D341Med (cell line): ENCODE measurements at places on chromosomes 3 and 15.

DNA sequence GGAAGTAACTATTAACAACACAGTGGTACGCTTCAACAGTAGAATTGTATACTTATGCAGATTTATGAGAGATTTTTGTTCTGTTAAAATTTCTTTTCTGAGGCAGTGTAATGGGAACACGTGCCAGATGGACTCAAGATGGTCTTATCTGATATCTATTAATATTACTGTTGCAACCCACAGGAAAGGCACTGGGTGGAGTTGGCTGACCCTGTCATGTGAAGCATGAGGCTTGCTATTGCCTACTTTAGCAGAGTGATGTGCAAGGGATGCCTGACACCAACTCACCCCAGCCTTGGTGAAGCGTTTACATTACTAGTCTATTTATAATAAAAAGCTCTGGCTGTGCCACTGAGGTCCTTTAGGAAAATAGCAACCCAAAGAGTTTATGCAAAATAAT is 19.8 kb upstream of the ARNT2 start:
- no peak for DNase-seq

- no peak for DNase-seq
These were observed 353.5 kb upstream of the IL12A start for GRCh38 chr3:159635047-159635641.

GRCh38 chr3:40593351-40593750 is 68.6 kb downstream of the ZNF621 start:
- DNase-seq: no peak

DNA sequence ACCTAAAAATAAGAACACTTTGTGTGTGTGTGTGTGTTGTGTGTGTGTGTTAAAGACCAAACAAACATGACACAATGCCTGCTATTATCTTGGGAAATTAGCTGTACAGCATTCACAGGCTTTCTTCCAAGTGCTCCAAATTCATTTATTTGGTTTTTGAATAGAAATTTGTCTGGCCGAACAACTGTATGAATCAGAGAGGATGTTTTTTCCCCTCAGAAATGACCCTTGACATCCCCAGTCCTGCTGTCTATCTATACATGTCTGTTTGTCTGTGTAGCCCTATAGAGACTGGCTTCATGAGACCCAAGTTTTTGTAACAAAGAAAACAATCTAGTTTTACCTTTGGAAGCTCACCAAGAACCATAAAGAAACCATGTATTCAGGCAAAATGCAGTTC is 549.8 kb downstream of the NSUN3 start:
- DNase-seq: no peak

GRCh38 chr3:16476636-16477035 is 36.9 kb downstream of the RFTN1 start:
- no peak for DNase-seq

DNA sequence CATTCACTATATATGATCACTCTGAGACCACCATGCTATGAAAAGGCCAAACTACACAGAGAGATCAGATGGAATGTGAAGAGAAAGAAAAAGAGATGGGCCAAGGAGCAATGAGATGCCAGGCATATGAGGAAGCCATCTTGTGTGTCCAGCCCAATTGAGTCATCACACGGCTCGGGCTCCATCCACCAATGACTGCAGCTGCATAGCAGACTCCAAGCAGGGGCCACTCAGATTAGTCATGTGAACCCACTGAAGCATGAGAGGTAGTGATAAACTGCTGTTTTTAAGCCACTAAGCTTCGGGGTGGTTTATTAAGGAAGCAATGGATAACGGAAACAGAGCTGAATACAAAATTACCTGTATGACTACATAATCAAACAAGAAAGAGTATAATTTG is 185.9 kb downstream of the SUCLG2 start:
- DNase-seq: no peak

- no peak for DNase-seq
These were observed 207.2 kb downstream of the RYR3 start for GRCh38 chr15:33517944-33518343.

DNA sequence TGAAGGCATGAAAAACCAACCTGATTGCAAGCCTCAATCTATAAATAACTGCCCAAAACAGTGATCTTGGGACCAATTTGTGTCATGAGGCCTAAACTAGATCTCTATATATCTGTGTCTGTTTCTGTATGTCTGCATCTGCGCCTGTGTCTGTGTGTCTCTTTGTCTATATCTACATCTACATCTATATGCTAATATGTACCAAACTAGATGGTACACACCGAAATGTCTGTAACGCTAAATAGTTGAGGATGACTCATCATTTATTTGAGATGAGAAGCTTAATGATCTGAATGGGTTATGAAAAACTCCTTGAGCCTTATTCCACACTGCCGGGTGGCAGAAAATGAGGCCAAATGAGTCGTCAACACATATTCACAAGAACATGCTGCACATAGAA is 982.3 kb downstream of the ROBO2 start:
- DNase-seq: no peak

GRCh38 chr15:100786901-100787566 is 92.6 kb upstream of the ALDH1A3 start:
- DNase-seq: peak; percentile 8

DNA sequence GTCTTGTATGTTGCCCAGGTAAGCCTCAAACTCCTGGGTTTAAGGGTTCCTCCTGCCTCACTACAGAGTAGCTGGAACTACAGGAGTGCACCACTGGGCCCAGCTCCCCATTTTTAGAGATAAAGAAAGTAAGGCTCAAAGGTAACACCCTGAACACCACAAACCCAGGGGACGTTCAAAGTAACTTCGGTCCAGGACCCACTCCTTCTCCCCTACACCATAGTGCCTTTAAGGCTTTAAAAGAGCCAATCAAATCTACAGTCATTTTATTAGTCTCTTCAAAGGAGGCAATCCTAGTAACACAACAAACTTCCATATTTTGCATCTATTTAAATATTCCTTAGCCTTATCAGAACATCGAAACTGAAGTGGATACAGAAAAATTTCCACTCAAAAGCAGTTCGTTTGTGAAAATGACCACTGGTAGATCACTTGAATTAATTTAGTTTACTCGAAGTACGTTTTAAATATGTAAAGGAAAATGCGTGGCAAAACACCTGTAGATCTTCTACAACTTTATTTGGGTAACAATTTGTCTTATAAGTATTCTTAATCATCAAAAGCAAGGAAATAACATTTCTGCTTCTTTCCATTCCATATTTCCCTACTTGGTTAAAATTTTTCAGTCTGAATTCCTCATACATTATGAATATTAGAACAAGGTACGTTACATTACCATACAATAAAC is 1.8 kb downstream of the STAG1 start:
- DNase-seq: no peak

DNA sequence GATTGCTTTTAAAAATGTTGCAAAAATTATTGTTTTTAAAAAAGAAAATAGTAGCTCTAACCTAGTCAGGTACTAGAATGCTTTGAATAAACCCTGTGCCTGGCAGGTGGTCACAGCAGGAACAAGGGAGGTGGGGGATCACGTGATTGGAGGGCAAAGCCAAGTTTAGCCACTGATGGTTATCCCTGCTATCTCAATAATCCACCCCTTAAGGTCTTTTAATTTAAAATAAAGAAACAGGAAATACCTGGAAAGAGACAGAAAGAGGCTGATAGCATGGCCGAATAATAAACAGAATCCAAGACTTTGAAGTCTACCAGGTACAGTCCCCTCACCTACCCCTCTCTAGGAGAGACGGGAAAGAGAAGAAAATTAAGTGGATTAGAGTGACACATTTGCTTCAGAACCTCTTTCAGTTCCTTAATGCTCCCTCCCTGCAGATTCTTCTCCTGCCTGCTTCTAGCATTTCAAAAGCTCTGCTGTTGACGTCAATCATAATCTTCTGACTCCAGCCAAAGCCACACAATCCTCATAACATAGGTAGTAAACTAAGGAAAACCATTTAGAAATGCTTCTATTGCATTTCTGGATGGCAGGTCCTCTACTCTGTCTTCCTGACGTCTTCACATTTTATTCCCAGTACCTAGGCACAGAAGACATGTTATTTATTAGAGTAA is 303.4 kb upstream of the MME start:
- DNase-seq: no peak

DNA sequence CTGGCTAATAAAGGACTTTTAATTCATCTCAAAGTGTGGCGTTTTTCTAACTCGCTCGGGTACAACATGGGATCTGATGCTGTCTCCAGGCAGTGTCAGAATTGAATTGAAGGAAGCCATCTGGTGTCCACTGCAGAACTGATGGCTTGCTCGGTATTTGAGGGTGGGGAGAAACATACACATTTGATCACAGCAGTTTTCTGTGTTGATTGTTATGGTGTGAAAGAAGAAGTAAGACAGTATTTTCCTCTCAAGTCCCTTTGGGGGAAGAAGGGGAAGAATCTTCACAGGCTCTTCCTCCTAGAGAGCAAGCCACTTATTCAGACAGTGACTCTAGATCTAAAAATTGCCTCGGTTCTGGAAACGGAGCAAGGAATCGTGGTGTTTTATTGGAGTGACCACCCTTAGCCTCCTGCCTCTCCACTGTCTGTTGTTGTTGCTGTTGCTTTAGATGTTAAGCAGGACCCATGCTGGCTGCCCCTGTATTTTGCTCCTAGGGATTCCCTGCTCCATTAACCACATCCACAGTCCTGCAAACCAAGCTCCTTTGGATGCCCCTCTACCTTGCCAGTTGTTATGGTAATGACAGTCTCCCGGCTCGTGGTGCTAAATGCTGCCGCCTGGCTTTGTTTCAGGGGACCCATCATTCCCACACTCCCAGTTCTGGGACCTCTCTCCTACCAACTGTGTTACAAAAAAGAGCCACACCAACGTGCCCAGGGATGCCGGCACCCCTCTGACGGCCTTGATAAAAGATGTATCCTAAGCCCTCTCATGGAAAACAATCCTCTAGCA is 15.3 kb upstream of the MCCC1 start:
- no peak for DNase-seq

DNA sequence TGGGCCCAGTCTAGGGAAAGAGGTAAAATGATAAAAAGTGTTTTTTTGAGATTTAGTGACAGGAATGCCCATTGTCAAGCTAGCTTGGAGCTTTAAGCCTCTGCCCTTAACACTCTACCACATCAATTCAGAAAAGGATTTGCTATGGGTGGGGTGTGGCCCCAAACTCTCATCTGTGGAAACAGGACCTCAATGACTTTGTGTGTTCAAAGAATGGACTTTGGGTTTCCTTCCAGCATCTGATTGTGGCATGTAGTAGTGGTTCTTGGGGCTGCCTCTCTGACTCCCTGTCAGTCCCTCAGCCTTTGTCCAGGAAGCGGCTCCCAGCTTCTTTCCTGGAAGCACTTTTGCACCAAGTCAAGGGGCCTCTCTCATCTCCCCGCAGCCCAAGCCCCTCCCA is 56.1 kb downstream of the CCNL1 start:
- no peak for DNase-seq

DNA sequence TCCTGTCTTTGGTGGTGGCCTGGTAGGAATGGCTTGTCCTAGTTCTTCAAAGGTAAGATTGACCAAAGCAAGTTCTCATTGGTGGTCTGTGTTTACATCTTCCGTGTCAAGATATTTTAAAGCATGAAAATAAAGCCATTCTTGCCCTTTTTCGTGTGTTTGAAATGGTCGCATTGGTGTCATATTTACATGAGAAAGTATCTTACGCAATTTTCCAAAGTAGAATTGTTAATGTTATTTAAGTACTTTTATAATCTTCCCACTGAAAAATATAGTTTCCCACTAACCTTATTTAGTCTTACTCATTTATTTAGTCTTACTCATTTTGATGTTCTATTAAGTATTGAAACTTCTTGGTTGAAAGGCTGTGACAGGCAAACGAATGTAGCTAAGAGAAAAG is 31.0 kb downstream of the NMD3 start:
- DNase-seq: no peak

GRCh38 chr3:46711305-46711704 is 6.4 kb downstream of the PRSS50 start:
- no peak for DNase-seq

DNA sequence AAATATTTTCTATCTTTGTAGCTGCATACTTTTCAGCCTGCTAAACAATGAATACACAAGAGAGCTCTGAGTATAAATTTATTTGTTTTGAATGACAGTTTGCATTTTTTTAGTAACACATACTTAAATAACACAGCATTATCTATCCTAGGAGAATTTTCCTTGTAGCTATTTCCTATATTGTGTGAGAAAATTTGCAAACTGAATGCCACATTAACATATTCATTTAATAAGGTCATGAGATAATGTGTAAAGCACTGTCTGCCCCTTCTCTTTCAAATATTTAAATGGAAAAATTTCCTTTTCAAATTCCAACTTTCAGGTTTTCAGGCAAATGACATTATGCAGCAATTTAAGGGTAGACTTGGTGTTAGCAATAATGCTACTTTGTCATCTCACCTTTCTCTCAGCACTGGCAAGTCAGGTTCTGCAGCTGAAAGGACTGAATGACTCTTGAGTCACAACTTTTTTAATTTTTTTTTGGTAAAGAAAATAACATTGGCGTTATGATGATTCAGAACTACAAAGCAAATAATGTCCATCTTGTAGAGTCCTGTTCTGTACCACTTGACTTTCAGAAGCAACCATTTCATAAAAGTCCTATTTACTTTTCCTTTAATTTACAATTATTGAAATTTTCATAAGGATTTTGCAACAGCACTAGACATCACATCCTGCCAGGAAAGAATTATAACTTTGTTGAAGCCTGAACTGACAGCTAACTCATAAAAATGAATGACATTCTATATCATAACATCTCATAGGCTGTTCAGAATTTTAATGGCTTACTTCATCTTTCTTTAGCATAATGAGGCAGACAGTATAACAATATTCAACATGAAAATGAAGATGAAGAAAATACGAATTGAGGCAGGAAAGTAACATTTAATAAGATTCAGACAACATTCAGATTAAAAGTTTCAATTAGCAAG is 681.6 kb upstream of the SEMA6D start:
- DNase-seq: no peak

GRCh38 chr3:85935171-85935570 is 976.4 kb downstream of the CADM2 start:
- DNase-seq: no peak

DNA sequence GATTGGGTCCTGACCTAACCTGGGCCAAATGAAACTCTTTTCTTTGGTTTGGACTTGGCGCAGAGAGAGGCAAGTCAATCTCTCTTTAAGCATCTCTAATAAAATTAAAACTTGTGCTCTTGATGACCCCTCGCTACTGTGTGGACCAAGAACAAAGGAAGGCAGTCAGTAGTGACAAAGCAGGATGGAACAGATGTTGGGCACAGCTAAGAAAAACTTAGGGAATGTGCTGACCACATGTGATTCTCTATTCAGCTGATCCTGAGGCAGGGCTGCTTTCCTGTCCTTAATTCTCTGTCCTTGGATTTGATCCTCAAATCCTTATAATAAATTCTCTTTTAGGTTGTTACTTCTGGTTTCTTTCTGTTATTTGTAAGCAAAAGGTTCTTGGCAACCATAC is 259.9 kb downstream of the ZIC1 start:
- DNase-seq: no peak

- DNase-seq: no peak
These were observed 44.3 kb upstream of the CHRNB4 start for GRCh38 chr15:78685159-78685921.

DNA sequence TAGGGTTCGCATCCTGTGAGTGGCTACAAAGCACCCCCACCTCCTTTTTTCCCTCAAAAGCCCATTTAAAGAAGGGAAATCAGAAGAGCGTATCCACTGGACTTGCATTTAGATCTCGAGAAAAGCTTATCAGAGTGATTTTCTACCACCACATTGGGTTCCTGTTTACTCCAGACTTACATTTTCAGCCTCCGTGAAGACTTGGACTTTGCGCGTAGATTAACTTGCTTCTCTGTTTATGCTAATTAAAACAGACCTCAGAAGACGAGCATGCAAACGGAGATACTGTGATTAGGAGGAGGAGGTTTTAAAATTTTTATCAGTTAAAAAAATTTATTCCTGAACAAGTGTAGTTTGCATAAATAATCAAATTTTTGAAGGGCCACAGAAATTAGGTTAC is 115.7 kb downstream of the AKAP13 start:
- DNase-seq: no peak
